AG09319 (cell line): ENCODE measurements at places on chromosomes 12 and 14.

GRCh38 chr12:67802731-67803130 is 154.2 kb downstream of the DYRK2 start:
- no peak for DNase-seq

DNA sequence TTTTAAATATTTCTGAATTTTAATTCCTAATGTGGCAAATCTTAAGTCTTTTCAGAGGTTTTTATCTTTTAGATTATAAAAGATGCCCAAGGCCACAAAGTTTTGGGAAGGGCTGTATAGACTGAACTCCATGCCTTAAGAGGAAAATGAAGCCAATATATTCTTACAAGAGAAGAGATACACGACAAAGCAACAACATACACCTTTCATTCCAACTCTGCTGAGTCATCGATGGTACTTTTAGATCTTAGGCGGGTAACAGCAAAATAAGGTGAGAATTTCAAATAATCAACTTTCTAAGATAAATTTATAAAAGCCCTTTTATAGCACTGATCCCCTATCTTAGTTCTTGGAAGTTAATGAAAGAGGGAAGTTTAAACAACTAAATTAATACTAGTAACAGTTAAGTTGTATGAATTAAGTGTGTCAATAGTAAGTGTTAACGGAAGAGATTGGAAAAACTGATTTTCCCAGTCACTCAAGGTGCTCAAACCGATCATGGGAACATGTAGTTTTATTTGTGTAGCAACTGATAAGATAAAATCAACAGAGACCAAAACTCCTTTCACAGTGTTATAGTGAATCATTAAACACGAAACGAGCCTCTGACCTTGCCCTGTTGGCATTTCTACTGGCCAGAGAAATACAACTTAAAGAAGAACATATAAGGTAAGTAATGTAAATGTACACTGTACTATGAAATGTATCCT is 18.8 kb upstream of the PIK3C2G start:
- no peak for DNase-seq

- no peak for DNase-seq
These were observed 43.3 kb downstream of the PPP1R12A start for GRCh38 chr12:79891506-79892162.

DNA sequence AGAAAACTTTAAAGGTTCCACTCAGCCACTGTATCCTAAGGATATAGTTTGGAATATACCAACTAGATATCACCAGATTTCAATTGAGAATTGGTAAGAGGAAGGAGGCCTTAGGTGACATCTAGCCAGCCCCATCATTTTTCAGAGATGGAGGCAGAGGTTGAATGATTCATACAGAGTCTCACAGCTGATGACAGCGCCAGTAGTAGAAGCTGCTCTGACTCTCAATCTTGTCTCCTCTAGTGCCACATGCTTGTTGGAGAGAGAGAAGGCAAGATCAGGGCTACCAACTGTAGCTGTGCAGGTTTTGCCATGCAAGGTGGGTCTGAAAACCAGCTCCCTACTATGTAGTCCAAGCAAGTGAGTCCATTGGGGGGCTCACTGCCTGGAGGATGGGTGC is 6.1 kb downstream of the FRMD6 start:
- DNase-seq = no peak
